ENCODE measurements at places on chromosomes 5 and 9.

DNA sequence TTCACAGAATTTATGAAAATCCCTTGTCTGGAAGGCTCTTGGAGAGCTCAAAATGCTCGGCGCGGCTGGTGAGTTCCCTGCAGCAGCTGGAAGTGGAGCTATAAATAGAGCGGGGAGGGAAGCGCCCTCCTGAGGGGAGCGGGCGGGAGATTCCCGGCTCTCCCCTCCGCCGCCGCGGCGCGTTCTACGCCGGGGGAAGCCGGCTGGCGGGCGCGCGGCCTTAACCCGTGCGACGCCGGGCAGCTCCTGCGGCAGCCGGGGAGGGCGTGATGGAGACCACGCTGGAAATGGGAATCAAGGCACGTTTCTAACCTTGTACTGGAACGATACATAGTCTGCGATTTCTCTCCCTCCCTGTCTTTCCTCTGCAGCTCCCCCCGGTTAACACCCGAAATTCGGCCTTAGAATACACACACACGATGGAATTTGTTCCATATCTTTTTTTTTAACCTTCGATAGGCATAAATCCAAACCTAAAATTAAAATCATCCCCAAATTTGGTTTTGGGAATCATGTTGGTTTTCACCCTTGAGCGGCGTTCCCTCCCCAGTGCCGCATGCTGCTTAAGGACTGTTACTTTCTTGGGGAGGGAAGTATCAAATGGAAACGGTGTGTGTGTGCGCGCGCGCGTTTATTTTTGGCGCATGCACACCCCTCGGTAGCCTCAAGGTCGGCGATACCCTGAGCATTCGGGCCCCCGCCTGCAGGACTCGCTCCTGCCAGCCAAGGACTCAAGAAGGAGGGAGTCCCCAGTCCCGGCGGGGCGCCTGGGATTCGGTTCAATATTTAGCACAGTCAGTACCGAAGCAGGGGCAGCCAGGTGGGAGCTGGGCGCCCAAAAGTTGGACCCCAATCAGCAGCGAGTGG lies 306.3 kb upstream of the KCNN2 start:
- DNase-seq = no peak

- no peak for DNase-seq
Observed at GRCh38 chr5:84494453-84494852, 109.8 kb upstream of the EDIL3 start.

DNA sequence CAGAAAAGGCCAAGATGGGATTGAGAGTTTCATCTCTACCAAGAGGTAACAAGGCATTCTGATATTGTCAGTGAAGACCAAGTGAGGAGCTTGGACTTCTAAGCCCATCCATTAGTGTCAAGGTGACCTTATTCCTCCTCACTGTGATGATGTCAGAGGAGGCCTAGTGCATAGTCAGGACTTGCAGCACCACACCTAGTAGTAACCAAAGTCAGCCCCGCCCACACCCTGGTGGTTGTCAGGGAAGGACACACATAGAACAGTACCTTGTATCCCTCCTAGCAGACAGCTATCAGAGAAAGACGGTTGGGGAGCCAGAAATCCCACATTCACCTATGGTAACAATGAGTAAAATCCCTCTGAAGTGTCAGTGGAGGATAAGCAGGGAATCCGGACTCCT lies 111.7 kb downstream of the AP3B1 start:
- DNase-seq = no peak

DNA sequence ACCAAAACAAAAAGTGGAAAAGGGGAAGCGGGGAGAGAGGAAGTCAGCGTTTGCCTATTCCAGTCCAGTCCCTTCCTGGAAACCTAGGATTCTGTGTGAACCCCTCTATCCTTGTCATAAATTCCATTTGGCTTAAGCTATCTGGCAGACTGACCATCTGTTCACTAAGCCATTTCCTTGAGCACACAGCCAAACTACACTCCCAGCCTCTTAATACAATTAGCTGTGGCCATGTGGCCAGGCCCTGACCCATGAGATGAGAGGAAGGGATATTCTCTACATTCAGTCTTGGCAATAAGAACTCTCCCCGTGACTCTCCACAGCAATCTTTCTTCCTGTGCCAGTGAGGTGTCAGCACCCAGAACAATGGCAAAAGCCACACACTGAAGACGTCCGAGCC lies 424.8 kb downstream of the TLE1 start:
- no peak for DNase-seq

GRCh38 chr5:139416651-139417050 lies 12.8 kb upstream of the SPATA24 start:
- DNase-seq = no peak

DNA sequence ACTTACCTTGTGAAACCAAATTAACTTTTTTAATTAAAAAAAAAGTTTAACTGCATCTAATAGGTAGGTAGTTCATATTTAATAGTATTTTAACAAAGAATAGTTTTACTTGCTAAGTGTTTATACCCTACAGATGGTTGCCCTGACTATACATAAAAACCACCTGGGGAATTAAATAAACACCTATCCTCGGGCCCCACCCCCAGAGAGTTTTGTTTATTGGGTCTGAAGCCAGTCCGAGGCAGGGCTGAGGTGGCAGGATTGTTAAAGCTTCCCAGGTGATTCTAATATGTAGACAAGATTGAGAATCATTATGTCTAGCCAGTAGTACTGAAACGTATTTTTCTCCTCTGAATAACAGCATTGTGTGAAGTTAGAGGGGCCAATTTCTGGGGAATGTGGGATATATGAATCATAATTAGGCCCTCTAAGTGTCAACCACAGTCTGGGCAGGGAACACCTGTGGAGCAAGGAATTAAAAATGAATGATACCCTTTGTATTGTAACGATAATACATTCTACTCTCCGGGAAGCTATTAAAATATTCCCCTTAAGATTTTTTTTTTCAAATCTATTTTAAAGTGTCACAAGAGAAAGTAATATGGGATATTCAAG lies 5.6 kb upstream of the PAM start:
- DNase-seq = no peak

- DNase-seq = no peak
Observed at GRCh38 chr5:67528953-67529352, 332.4 kb upstream of the CD180 start.

- DNase-seq = no peak
Observed at GRCh38 chr5:66513130-66513529, 83.1 kb upstream of the MAST4 start.

GRCh38 chr5:78925129-78925876 lies 59.8 kb downstream of the ARSB start:
- no peak for DNase-seq

- DNase-seq = no peak
Observed at GRCh38 chr9:80449513-80449912, 877.7 kb downstream of the TLE4 start.

- no peak for DNase-seq
Observed at GRCh38 chr9:123660691-123661466, 269.0 kb downstream of the DENND1A start.

- DNase-seq = no peak
Observed at GRCh38 chr9:115437418-115437817, 319.5 kb upstream of the TNC start.

DNA sequence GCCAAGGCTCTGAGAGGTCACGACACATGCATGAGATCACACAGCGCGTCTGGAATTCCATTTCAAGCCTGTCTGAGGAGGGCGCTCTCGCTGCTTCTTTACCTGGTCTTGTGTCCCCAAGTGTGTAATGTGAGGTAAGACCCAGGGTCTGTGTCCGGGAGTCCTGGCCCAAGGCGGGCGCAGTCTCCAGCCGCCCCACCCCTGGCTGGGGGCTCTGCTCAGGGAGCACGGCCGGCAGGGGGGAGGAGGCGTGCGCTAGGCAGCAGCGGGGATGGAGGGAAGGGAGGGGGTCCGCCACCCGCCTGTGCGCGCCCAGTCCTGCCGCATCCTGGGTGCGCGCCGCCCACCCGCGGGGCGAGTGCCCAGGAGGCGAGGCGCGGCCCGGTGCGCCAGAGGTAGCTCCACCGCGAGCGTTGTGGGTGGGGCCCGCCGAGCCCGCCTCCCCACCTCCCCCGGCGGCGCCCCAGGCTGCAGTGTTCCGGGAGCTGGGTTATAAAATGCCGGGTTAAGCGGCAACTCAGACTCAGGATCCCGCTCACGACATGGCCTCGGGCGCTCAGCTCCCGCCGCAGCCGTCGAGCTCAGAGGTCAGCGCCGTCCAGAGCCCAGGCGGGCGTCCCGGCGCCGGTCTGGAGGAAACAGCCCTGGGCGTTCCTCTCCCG lies at the start of gene CCNI2:
Gene CCNI2 (plus strand): TSS at position 473 of the 662 bp plus-strand sequence. CDS start 70 bp downstream, at position 543.
- peak; percentile 72 for DNase-seq

GRCh38 chr9:4849369-4849768 lies 56.6 kb downstream of the RCL1 start:
- no peak for DNase-seq

GRCh38 chr5:126477294-126478117 lies 54.3 kb downstream of the GRAMD2B start:
- no peak for DNase-seq

- DNase-seq = no peak
Observed at GRCh38 chr5:2929779-2930178, 178.3 kb upstream of the IRX2 start.

DNA sequence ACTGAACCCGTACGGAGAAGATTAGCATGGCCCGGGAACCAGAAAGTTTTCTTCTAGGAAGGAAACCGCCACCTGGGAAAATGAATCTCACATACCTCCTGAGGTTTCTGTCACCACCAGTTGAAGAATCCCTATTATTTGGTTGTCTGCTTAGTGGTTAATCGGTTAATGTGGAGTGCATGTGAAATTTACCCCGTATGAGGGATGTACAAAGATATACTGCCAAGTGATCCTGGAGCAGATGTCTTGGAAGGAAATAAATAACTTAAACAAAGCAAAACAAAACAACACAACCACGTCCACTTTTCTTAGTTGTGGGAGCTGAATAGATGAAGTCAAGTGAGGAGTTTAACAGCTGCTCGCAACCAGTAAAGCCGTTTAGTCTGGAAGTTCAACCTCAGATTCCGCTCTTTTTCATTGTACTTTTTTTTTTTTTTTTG lies 3.8 kb downstream of the DMRT2 start:
- DNase-seq = no peak

DNA sequence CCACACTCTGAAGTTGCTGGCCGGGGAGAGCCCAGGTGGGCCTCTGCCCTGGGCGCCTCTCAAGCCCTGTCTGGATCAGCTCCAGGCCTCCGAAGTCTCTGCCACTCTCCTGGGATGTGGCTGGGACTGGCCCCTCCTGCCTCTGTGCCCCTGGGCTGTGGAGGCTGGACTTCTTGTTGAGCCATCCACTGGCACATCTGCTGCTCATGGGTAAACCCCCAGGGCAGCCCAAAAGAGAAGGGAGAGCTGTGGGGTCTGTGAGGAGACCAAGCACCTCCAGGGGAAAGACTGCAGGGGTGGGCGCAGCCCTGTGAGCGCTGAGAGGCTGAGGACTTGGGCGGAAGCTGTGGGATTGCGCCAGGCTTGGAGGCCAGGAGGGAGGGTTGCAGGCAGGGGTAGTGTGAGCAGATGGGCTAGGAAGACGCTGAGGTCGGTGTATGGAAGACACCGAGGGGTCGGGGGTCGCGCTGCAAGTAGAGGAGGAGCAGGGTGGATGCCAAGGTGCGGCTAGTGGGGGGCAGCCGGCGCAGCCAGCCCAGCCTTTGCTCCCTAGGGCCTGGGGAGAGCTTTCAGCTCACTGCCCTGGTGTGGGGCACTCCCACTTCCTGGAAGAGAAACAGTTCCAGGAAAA lies 118.1 kb downstream of the WNK2 start:
- no peak for DNase-seq

DNA sequence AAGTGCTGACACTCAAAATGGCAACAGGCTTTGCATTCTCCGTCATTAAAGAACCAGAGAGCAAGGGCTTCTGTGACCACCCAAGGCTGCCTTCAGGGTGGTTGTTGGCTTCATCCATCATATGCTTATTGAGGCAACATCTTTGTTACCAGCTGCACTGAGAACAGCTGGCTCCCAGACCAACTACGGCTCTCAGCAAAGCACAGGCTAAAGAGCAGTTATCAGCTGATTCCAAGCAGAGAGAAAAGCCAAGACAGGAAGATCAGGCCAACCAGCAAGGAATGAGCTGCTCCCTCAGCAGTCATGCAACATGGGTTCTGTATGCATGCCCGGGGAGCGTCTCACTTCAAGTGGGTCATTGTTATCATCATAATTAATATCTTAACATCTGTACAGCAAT lies 358.9 kb downstream of the ACTL7B start:
- no peak for DNase-seq

DNA sequence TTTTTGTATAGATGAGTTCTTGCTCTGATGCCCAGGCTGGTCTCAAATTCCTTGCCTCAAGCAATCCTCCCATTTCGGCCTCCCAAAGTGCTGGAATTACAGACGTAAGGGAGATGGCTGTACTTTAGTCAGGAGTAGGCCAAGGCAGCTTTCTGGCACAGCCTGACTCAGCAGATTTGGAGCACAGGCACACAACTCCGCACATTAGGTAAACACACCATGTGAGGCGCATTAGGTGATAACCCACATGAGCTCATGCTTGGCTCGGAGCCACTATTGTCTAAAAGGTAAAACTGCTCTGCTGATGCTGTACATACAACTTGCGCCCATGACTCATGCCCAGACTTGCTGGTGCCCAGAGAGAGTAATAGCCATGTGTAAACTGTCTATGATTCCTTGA lies 1157.9 kb downstream of the TAF11L14 start:
- DNase-seq = no peak

GRCh38 chr5:74179701-74180100 lies 460.8 kb downstream of the ENC1 start:
- DNase-seq = no peak

DNA sequence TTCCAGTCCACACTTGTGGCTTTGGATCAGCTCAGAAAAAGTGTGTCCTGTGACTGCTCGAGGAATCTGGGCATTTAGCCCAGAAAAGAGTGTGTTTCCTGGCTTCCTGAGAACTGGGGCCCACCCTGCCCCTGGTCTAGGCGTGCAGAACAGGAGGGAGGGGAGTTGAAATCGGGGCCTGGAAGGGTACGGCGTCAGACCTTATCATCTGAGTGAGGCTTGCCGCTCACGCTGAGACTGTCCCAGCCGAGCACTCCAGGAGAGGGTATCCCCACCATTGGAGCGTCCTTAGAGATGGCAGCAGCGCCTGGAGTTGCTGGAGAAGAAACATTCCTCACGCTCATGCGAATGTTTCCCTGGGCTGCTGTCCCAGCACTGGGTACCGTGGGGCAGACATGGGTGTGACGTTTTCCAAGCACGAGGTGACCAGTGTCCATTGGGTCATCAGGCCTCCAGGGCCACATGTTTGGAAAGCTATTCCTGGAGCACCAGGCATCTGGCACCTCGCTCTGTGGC lies 22.5 kb downstream of the NEK6 start:
- DNase-seq = no peak

GRCh38 chr5:68084396-68084795 lies 131.2 kb upstream of the PIK3R1 start:
- no peak for DNase-seq

GRCh38 chr9:98175762-98176161 lies 16.7 kb downstream of the CORO2A start:
- no peak for DNase-seq

GRCh38 chr5:109701792-109702191 lies 12.1 kb downstream of the MAN2A1 start:
- no peak for DNase-seq

GRCh38 chr9:94813379-94813778 lies 86.9 kb downstream of the AOPEP start:
- no peak for DNase-seq

- peak; percentile 57 for DNase-seq
Observed at GRCh38 chr5:75510836-75511434, 494 bp downstream of the CERT1 start.

All from activated naive CD4-positive, alpha-beta T cell treated with anti-CD3 and anti-CD28 coated beads, Interleukin-2, amount 50 U/mL, for 16 hours (primary cell).